ENCODE measurements at places on chromosomes 4 and X.

DNA sequence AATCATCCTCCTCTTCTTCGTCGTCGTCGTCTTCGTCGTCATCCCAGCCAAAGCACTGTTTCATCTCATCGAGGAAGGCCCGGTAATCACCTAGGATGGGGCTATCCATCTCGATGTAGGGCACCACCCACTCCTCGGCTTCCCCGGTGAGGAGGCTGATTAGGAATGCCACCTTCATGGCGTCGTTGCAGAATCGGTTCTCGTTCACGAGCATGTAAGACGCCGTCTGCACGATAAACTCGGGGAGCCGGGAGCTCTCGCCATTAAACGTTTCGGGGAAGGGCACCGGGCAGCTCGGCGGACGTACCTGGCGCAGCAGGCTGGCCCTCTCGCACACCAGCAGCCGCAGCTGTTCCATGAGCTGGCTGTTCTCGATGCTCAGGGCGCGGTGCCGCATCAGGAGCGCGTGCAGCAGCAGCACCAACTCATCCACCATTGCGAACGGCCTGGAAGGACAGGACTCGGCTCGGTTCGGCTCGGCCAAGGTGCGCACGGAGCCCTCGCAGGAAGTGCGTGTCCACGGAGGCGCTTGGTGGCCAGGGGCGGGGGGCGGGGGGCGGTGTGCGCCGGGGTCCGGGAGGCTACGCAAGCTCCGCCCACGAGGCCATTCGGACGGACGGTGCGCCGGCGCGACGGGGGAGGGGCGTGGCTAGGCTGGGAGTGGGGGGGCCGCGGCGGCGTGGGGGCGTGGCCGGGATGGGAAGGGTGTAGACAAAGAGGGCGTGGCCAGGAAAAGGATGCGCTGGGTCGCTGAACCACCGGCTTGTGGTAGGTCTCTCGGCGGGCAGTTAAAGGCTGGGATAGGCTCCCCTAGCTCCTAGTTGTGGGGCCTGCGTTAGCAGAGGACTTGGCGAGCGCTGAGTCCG lies at the start of gene LDOC1:
LDOC1 (minus strand) TSS at position 544 of the 866 bp plus-strand sequence; CDS start at position 436, 108 bp downstream.
- no peak for DNase-seq

- DNase-seq: no peak
These were observed 343.1 kb upstream of the NOCT start for GRCh38 chr4:138672393-138672976.

DNA sequence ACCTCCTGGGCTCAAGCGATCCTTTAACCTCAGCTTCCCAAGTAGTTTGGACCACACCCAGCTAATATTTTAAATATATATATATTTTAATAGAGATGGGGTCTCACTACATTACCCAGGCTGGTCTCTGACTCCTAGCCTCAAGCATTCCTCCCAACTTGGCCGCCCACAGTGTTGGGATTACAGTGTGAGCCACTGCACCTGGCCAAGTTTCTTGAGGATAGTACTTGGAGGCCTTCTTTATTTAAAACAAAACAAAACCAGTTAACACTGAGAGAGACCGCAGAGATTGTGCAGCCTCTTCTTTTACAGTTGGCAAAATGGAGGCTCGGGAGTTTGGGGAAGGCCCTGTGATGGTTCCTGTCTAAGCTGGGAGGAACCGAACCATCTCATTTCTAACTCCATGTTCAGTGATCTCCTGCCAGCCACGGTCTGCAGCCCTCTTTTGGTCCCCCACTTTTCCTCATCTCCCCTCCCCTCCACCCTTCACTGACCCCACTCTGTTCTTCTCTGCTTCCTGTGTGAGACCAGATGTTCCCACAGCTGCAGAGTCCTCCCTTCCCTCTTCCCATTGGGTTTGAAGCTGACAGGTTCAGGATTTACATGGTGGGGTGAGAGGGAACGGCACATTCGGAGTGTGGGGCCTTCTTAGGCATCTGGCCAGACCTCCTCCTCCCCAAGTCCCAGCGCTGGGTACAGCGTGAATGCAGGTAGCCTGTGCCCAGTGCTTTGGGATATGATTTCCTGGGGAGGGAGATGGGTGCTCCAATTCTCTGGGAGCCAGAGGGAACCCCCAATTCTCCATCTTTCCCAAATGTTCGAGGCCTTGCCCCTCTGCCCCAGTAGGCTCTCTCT lies 1.4 kb upstream of the SORCS2 start:
- DNase-seq: no peak

DNA sequence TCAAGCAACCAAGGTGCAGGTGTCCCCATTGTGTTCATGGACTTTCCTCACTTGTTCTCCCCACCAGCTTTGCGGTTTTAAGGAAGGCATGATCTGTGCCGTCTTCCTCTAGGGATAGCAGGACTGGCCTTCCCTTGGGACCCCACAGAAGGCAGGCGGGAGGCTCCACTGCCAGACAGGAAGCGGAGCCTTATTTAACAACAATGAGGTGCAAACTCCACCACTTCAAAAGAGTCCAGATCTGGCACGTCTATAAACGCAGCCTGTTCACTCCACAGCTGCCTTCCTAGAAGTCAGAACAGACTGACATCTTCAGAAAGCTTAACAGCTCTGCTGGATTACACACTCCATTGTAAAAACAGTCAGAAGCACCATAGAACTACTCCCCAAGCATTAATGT lies 1.7 kb upstream of the GPR143 start:
- no peak for DNase-seq

Data from hematopoietic multipotent progenitor cell treated with erythropoietin and hydrocortisone succinate and interleukin-3 and kit ligand, for 17 days (in vitro differentiated cells).